ENCODE measurements at places on chromosomes 2 and 18.

- no peak for DNase-seq
Observed at GRCh38 chr2:219296142-219296541, 13.1 kb downstream of the PTPRN start.

DNA sequence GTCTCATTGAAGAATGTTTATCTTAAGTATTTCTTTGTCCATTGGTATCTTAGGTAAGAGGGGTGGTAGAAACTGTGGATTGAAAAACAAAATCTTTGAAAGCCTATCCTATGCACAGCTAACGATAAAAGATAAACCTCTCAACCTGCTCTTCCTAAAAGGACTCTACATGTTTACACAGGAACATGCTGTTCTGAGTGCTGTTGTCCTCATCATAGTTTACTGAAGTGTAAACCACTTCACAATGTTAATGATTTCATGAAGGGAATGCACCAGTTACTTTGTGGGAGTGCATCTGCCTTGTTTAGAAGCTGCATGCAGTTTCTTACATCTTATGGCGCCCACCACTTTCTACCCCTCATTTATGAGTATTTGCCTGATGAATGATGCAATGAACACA is 1.2 kb downstream of the ACMSD start:
- DNase-seq, result no peak

DNA sequence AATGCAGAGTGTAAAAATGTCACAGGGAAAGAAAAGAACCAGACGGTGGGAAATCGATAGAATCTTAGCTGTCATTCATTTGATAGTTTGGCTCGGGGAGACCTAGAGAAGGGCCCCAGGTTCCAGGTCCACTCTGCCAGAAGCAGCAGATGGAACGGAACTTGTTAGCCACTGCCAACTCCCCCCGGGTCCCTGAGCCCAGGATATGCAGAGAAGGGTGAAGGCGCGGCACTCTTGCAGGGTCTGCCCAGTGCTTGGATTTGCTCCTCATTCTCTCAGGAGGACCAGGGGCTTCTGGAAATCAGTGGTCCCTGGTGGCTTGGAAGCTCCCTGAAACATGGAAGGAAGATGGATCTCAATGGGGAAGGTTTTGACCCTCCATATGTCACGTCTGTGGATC is 11.6 kb upstream of the XDH start:
- no peak for DNase-seq

- DNase-seq, result no peak
Observed at GRCh38 chr2:211103989-211104388, 547.6 kb downstream of the CPS1 start.

DNA sequence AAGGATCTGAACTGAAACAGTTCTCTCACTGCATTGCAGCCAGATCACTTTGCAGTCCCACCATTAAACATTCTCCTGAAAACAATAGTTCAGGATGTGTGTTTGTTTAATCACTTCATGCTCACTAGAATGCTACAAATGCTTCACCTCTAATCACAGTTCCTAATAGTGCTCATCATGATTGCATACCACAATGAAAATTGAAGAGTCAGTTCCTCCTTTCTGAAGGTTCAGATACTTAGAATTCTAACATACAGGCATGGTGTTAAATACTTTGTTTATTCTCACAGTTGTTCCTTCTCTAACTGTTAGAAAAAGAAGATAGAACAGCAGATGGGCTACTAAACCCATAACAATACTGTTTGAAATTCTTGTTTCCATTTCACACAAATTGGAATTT is 622.3 kb upstream of the ACVR2A start:
- no peak for DNase-seq

DNA sequence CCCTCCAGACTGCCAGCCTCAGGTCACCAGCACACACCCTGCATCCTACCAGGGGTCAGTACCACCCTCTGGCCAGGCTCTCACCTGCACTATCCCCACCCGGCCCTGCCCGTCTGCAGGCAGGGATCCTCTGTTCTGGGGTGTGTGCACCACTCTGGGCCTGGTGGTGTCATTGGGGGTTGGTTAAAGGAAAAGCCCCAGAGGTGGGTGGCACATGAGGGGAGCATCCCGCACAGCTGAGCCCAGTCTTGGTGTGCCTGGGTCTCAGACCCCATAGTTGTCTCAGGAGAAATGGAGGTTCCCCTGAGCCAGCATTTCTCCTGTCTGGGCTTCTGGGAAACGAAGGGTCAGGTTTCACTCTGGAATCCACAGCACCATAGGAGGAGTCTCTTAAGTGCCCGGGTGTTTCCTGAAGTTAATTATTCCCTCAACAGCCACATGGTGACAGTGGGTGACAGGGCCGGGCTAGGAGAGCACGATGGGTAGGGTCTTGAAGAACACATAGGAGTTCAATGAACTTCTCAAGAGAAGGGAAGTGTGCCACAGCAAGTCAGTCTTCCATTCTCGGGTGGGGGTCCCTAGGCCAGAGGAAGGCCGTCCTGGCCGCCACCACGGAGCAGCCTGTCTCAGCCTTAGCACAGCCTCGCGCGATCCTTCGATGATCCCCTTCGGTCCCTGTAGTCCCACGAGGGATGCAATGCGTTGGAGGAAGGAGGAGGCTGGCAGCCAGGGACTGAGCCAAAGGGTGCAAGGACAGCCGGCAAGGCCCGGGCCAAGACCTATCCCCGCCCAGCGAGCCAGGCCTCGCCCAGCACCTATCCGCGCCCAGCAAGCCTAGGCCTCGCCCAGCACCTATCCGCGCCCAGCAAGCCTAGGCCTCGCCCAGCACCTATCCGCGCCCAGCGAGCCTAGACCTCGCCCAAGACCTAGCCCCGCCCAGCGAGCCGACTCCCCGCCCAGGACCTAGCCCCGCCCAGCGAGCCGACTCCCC is 1.1 kb upstream of the FARP2 start:
- no peak for DNase-seq

DNA sequence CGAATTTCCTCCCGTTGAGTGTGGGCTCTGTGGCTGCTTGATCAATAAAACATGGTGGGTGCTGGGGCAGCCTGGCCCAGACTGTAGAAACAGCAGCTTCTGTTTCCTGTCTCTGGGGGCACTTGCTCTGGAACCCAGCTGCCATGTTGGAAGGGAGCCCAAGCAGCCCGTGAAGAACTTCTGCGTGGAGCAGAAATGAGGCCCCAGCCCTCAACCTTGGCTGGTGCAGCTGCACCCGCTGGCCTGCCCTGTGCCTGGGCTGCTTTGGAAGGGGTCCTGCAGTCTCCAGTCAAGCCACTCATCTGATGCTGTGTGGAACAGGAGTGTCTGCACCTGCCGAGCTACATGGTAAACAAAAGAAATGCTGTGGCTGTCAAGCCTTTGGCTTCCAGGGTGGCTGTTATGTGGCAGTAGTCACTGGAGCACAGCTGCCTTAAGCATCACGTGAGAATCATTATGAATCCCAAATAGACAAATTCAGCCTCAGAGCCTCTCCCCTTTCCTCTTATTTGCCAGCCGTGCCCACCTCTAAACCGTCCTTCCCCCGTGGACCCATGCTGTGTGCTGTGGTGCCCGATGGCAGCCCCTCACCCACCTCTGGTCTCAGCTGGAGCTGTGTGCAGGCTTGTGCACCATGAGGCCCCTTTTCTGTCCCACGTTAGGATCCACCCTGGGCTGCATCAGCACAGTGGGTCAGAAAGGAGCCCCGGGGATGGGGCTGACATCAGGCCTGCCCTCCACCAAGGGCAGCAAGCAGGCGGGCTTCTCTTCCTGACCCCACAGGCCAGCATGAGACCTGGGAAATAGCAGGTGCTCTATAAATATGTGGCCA is 134.0 kb upstream of the HDAC4 start:
- no peak for DNase-seq

DNA sequence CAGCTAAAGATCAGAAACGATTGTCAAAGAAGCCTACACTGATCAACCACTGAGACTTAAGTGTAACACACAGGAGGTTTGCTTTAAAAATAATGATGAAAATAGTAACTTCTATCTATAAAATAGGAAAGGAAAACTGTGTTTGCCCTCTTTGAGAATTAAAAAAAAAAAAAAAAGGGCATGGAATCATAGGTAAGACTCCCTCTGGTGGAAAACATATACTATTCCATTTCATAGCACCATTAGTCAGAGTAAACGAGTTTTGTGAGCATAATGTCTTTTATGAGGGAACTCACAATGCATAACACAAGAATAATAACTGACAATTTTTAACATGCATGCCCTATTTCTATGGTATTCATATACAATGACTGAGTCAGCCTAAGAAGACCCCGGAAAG is 36.3 kb downstream of the SLC35F5 start:
- DNase-seq, result peak; percentile 19

DNA sequence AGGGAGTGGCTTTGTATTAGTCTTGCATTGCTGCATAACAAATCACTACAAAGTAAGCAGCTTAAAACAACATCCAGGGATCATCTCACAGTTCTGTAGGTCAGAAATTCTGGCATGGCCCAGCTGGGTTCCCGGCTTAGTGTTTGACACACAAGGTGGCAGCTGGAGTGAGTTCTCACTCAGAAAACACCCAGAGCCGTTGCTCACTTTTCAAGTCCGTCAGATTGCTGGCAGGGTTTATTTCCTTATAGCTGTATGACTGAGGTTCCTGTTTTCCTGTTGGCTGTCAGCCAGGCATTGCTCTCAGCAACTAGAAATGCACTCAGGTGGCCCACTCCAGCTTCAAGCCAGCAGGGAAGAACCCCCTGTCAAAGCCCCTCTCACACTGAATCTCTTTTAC is 324.1 kb downstream of the CCDC178 start:
- no peak for DNase-seq

DNA sequence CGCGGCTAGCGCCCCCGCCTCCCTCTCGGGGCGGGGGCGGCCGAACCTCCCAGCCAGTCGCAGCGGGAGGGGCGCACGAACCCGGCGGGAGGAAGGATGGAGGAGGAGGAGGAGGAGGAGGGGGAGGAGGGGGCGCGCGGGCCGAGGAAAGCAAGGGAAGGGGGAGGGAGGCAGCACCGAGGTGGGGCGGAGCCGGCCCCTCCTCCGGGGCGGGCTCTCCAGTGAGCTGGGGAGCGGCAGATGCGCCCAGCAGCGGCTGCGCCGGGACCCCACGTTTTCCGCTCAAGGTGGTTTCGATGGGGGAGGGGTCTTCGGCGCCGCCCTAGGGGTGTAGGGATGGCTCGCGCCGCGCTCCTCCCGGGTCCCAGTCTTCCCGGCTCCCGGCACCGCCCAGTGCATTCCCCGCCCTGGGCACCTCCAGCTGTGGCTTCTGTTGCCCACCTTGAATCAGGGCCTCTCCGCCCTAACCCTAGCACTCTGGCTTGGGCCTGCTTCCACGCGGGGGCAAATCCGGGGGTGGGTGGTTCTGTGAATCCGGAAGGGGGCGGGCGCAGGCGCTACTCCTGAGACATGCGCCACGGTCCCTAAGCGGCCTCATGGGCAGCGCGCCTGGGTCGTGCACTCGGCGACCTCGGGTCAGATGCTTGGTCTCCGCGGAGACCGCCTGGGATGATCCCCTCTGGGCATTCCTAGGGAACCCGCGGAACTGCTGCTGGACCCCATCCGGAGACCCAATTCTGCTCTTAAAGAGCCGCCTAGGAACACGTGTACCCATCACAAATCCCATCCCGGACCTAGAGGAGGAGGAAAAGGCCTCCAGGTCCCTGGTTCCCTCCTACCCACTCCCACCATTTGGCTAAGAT is at the start of gene FBXO41:
Gene FBXO41 (minus strand): TSS at position 183 of the 863 bp plus-strand sequence. CDS start 14,848 bp downstream, outside the sequence.
- DNase-seq, result peak; percentile 57

- no peak for DNase-seq
Observed at GRCh38 chr18:56030060-56030459, 442.1 kb upstream of the TCF4 start.

DNA sequence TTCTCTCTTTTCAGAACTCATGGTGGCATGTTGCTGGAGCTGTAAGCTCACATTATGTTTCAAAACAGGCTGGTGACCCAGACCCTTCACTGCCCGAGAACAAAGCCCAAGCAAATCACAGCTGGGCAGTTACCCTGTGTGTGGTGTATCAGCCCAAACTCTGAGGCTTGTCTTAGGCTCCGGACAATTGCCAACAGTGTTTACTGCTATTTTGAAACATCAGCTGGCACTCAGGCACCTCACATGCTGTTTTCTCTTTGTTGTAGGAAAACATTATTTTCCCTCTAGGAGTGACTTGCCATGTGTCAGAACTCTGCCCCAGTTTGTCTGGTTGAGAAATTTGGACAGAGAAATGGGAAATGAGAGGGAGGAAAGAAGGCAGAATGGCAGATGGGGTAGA is 237.6 kb upstream of the APCDD1 start:
- DNase-seq, result no peak

DNA sequence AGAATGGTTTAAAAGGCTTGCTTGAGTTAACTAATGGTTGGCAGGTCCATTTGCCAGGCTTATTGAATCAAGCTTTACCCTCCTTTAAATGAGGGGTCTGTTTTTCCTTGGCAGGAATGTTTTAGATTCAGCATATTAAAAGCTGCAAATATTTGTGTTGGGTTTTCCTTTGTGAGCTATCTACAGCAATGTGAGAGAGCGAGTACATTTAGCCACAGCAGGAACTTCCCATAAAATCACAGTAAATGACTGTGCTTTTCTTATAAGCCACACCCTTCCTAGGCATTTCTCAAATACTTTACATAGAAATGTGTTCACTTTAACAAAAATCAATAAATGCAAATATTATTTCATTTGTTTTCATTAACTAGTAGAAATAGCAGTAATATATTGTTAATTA is 23.9 kb downstream of the CALCRL start:
- no peak for DNase-seq

- no peak for DNase-seq
Observed at GRCh38 chr2:224145751-224146355, 106.8 kb upstream of the SERPINE2 start.

- no peak for DNase-seq
Observed at GRCh38 chr18:10252952-10253705, 201.3 kb upstream of the APCDD1 start.

DNA sequence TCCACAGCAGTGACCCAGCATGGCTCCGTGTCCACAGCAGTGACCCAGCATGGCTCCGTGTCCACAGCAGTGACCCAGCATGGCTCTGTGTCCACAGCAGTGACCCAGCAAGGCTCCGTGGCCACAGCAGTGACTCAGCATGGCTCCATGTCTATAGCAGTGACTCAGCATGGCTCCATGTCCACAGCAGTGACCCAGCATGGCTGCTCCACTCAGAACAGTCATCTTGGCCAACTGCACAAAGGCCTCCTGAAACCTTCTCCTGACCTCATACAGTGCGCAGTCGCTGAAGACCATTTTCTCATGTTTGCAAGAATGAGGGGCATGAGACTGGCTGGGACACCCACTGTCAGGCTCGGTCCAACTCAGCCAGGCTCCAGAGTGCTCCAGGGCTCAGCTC is 333.4 kb upstream of the RAB6C start:
- DNase-seq, result no peak

- DNase-seq, result no peak
Observed at GRCh38 chr2:174659069-174659900, 61.7 kb upstream of the WIPF1 start.

DNA sequence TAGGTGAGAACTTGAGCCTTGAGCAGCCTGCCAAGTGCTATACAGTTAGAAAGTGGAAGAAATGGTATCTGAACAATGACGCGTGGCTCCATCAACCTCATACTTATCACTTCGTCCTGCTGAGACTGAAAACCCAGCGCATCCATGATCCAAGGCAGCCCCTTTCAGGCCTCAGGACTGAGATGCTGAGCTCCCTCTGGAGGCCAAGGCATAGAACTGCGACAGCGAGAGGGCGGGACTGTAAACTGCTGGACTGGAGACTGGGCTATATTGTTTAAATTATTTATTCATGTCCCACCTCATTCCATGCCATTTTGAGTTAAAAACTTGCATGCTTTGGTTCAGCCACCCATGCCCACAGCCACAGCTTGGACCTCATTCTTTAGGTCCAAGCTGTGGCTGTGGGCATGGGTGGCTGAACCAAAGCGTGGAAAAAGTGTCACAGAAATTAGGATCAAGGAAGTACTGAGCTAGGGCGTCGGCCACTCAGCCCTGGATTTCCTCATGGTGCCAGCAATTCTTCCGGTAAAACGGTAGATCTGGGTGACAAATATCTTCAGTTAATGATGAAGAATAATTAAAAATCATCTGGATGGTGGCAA is 195.5 kb downstream of the L3MBTL4 start:
- peak; percentile 4 for DNase-seq

GRCh38 chr2:39893616-39894015 is 114.6 kb upstream of the THUMPD2 start:
- no peak for DNase-seq

Measured in AML-193 (cell line).